ENCODE measurements at places on chromosomes 1 and 21. TPM values are rescaled to one million over a fixed set of nuclear protein-coding genes. Genes with fewer than 3 reads are reported as not detected.

- no peak overlapping the region for H3K4me3 ChIP-seq
- DNase-seq = no peak
- no peaks in the 10 kb centered on the region for H3K4me1 ChIP-seq
- H3K36me3 ChIP-seq = no peaks in the 10 kb centered on the region
Measured at GRCh38 chr1:222090103-222090502, 348.2 kb upstream of the DUSP10 start.

- no peak overlapping the region for H3K4me3 ChIP-seq
- no peaks in the 10 kb centered on the region for H3K36me3 ChIP-seq
- DNase-seq = no peak
- peaks cover 40% of the 10 kb centered on the region for H3K4me1 ChIP-seq
Measured at GRCh38 chr1:211753649-211754251, 76.8 kb downstream of the LPGAT1 start.

- no peak for DNase-seq
- H3K27me3 ChIP-seq = no peaks in the 10 kb centered on the region
- peaks cover 4% of the 10 kb centered on the region for H3K4me1 ChIP-seq
- no peaks in the 10 kb centered on the region for H3K36me3 ChIP-seq
- no peak overlapping the region for H3K4me3 ChIP-seq
Measured at GRCh38 chr1:77222496-77222895, 3.3 kb upstream of the PIGK start.

Gene RAB7B
- 0.22 TPM for total RNA-seq

DNA sequence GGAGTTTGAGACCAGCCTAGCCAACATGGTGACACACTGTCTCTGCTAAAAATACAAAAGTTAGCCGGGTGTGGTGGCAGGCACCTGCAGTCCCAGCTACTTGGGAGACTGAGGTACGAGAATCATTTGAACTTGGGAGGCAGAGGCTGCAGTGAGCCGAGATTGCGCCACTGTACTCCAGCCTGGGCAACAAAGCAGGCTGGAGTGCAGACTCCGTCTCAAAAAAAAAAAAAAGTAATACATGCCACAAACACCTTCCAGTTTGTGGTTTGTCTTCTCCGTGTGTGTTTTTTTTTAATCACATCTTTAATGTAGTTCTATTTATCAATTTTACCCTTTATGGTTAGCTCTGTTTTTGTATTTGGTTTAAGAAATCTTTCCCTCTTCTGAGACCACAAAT is 22.3 kb downstream of the POGZ start:
- no peak for DNase-seq
- H3K27me3 ChIP-seq = no peaks in the 10 kb centered on the region
- H3K36me3 ChIP-seq = peaks cover 17% of the 10 kb centered on the region
- H3K4me1 ChIP-seq = no peaks in the 10 kb centered on the region
- no peak overlapping the region for H3K27ac ChIP-seq

DNA sequence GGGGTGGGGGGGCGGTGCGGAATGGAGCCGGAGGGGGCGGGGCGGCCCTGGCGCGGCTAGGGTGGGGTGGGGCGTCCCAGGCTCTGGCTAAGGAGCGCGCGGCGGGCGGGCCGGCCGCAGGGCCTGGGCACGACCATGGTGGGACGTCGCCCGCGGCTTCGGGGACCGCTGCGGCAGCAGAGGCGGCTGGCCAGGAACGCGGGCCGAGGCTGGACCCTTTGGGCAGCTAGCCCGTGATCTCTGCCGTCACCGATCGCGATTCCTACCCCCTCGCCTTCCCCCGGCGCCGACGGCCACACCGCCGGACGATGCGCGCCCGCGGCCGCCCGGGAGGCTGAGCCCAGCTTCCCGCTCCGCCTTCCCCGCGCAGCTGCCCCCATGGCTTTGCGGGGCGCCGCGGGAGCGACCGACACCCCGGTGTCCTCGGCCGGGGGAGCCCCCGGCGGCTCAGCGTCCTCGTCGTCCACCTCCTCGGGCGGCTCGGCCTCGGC is at the start of gene MAP3K21:
Gene MAP3K21, plus strand, starts transcription at position 74 of the 491 bp plus-strand sequence. Its CDS starts 305 bp downstream, at position 379.
- H3K27ac ChIP-seq = no peak within 1 kb of the TSS
- H3K4me1 ChIP-seq = peaks cover 8% of the 10 kb centered on the region
- no peak for DNase-seq
- H3K36me3 ChIP-seq = no peaks in the 10 kb centered on the region

DNA sequence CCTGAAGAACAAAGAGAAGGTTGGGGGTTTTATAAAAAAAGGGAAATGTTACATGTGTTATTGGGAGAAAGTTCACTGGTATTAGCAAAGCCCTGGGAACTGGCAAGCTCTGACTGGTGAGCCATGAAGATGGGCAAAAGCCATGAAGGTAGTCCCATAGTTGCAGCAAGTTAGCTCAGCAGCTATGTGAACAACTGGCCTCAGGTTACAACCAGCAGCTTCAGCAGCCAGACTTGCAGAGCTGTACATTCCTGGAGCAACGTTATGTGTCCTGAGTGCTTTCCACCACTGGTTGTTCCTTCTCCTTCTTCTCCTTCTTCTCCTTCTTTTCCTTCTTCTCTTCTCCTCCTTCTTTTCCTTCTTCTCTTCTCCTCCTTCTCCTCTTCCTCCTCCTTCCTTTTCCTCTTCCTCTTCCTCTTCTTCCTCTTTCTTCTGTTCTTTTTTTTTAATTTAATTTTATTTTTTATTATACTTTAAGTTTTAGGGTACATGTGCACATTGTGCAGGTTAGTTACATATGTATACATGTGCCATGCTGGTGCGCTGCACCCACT is 56.1 kb upstream of the TLR5 start:
- H3K4me1 ChIP-seq = peaks cover 4% of the 10 kb centered on the region
- peak; percentile 16 for DNase-seq

GRCh38 chr1:161038523-161039153 is at the start of gene TSTD1:
TSTD1 (minus strand) TSS chr1:161038964; CDS start chr1:161038889, 75 bp downstream.
- H3K27me3 ChIP-seq = no peaks in the 10 kb centered on the region
- H3K36me3 ChIP-seq = no peaks in the 10 kb centered on the region
- H3K4me1 ChIP-seq = peaks cover 15% of the 10 kb centered on the region
- DNase-seq = peak; percentile 82

DNA sequence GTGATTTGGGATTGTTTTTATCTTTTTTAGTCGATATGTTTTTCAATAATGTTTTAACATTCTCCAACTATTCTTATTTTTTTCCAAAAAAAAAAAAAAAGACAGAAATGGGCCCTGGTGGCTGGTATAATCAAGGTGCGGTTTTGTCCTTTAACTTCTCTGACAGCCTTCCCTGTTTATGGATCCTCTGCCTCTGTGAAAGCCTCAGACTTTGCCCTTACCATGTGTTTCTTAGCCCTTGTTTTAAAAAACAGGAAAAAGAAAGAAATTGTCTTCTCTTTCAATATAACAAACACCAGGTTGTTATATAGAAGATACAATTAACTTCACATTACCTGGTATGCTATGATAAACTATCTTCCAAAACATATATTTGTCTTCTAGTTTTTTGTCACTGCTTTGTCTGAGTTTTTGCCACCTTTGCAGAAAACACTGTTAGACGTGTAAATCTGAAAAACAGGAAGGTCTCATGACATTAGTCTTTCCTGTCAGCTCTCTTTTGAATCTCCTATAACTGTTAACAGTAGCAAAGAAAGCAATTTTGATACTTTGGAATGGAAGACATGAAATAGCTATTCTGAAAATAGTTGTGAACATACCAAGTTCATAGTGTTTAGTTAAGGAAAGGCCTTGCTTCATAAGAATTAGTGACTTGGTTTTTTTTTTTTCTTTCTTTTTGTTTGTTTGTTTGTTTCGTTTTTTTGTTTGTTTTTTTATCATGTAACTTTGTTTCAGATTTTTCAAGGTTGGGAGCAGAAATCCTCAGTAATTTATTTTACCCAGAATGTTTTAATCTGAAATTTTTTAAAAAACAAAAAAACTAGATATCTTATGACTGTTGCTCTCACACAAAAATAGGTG is 31.7 kb upstream of the CACYBP start:
- no peaks in the 10 kb centered on the region for H3K27me3 ChIP-seq
- no peak overlapping the region for H3K4me3 ChIP-seq
- H3K27ac ChIP-seq = no peak overlapping the region
- peaks cover 22% of the 10 kb centered on the region for H3K4me1 ChIP-seq
- H3K36me3 ChIP-seq = no peaks in the 10 kb centered on the region

Gene TMEM167B
- total RNA-seq = 22.1 TPM

- no peak overlapping the region for H3K27ac ChIP-seq
- H3K4me3 ChIP-seq = no peak overlapping the region
- H3K36me3 ChIP-seq = no peaks in the 10 kb centered on the region
- H3K27me3 ChIP-seq = peaks cover 22% of the 10 kb centered on the region
Measured at GRCh38 chr1:234775477-234776246, 165.7 kb upstream of the IRF2BP2 start.

- H3K27me3 ChIP-seq = peaks cover 34% of the 10 kb centered on the region
- peaks cover 14% of the 10 kb centered on the region for H3K4me1 ChIP-seq
- no peak within 1 kb of the TSS for H3K27ac ChIP-seq
- no peak within 1 kb of the TSS for H3K4me3 ChIP-seq
- no peak for DNase-seq
- H3K36me3 ChIP-seq = no peaks in the 10 kb centered on the region
Measured at GRCh38 chr1:145719230-145720079, at the start of gene CD160. CD160 (plus strand) TSS chr1:145719499; CDS start chr1:145728328, 8,829 bp downstream.

- H3K4me1 ChIP-seq = peaks cover 7% of the 10 kb centered on the region
- H3K27ac ChIP-seq = no peak within 1 kb of the TSS
- H3K36me3 ChIP-seq = no peaks in the 10 kb centered on the region
- peaks cover 55% of the 10 kb centered on the region for H3K27me3 ChIP-seq
Measured at GRCh38 chr1:151839457-151840403, at the start of gene C2CD4D. C2CD4D (minus strand) TSS chr1:151839820; CDS start chr1:151838989, 831 bp downstream.

DNA sequence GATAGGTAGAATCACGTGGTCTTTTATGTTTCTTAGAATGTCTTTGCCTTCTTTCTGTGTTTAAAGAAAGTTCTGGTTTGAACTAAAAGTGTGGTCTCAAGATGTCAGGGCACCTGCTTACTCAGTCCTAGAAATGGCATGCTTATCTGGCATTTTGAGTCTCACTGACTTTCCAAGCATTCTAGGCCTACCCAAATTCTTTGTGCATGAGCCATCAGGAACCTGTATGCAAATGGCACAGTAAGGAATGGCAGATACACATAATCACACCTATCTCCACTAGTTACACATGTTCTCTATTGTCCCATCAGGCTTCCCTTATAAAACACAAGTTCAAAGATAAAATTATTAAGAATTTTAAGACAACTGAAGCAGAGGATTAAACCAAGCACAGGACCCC is 29.5 kb upstream of the CLCA4 start:
- H3K36me3 ChIP-seq = no peaks in the 10 kb centered on the region
- no peaks in the 10 kb centered on the region for H3K27me3 ChIP-seq
- H3K27ac ChIP-seq = no peak overlapping the region
- H3K4me1 ChIP-seq = no peaks in the 10 kb centered on the region
- H3K4me3 ChIP-seq = no peak overlapping the region
- no peak for DNase-seq

- no peaks in the 10 kb centered on the region for H3K36me3 ChIP-seq
- H3K27me3 ChIP-seq = no peaks in the 10 kb centered on the region
- no peak overlapping the region for H3K27ac ChIP-seq
- DNase-seq = no peak
- H3K4me3 ChIP-seq = no peak overlapping the region
Measured at GRCh38 chr1:186511761-186512637, 51.1 kb upstream of the PDC start.

- no peak overlapping the region for H3K4me3 ChIP-seq
- no peak for DNase-seq
- no peak overlapping the region for H3K27ac ChIP-seq
- no peaks in the 10 kb centered on the region for H3K27me3 ChIP-seq
- peaks cover 13% of the 10 kb centered on the region for H3K4me1 ChIP-seq
Measured at GRCh38 chr1:36942148-36942547, 92.2 kb downstream of the GRIK3 start.

DNA sequence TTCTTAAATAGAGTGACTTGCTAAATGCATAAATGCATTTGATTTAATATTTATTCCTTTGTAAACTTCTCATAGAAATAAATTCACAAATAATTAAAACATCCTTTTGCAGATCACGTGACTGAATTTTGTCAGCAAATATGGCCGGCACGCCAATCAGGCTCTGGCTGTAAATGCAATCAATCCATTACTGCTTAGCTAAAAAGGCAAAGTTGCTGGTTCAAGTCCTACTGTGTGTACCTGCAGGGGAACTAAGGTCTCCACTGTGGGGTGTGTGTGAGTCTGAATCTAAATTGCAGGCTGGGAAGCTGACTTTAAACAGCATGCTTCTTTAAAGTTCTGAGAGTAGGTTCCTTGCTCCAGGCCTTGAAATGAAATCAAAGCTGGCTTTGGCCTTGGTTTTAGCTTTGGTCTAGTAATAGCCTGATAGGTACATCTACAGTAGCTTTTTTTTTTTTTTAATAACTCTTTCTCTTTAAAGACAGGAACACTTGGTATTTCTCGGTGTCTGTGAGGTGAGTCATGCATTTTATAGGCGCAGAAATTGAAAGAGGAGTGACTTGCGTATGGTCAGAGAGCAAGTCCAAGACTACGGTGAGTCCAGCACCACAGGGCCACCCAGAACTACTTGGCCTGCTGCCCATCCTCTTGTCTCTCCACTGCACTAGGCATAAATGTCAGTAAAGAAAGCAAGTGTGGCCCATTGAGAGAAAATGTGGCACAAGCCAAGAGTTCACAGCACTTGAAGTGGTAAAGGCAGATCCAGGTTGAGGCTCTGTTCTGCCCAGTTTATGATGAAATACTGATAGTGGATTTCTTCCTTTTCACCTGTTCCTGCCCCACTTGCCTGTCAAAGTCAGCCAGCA is 36.2 kb upstream of the LYST start:
- no peak overlapping the region for H3K27ac ChIP-seq
- H3K36me3 ChIP-seq = no peaks in the 10 kb centered on the region
- peaks cover 10% of the 10 kb centered on the region for H3K27me3 ChIP-seq
- H3K4me1 ChIP-seq = no peaks in the 10 kb centered on the region
- H3K4me3 ChIP-seq = no peak overlapping the region
- no peak for DNase-seq
